ENCODE measurements at places on chromosomes 1 and 21.

DNA sequence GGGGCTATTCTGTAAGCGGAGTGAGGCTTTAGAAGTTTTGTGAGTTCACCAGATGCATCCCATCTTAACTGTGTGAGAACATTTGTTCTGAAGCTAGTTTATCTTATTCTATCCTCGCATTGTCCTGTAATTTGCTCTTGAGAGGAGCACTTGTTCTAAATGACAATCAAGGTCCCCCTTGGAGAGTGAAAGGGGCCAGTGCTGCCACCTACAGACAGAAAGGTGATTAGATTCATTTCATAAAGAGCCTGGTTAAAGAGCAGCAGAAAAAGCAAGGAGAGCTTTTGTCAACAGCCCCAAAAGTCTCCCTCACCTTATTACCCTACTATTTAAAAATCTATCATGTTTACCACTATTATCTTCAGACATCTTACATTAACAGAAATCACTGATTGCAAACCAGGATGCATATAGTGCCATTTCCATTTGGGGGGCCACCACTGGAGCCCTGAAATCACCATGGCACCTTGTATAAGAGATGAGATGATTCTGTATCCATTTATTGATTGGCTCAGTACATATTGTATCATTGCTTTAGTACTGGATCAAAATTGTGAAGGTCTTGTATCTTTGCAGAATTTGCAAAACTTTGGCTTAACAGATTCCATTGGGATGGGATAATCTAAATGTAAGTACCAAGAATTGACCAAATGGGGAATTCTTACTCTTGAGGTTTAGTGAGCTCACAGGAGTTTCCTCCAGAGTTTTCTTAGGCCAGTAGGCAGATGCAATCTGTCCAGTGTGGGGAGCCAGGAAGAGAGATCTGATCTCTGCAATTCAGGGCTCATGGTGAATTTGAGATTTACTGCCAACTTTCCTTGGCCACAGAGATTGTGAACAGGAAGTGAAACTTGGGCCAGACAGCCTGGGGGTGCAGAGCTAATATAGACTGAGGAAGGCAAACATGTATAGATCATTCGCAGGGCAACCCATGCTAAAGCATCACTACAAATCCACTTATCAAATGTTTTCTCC, 64.3 kb upstream of the TRABD2B start:
- DNase-seq, result peak; percentile 22

- DNase-seq, result no peak
Observed at GRCh38 chr1:48717082-48717481, 59.6 kb downstream of the BEND5 start.

DNA sequence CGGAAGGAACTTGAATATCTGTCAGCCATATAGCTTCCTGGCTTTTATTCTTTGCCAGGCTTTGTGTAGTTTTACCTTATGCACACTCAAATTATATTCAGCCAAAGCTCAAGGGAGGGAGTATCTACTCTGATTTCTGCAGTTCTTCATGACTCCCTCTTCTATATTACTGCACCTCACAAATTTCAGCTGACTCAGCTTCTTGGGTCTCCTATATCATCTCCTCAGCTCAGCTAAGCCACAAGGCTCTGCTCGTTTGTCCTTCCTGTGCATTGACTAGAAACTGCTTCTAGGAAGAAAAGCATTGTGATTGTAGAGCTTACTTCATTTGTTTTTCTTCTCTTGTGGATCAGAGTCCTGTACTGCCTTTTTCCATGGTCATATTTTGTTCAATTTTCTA, 37.4 kb downstream of the BTBD8 start:
- DNase-seq, result no peak

GRCh38 chr1:9652379-9653209, 1.1 kb downstream of the PIK3CD start:
- DNase-seq, result no peak

DNA sequence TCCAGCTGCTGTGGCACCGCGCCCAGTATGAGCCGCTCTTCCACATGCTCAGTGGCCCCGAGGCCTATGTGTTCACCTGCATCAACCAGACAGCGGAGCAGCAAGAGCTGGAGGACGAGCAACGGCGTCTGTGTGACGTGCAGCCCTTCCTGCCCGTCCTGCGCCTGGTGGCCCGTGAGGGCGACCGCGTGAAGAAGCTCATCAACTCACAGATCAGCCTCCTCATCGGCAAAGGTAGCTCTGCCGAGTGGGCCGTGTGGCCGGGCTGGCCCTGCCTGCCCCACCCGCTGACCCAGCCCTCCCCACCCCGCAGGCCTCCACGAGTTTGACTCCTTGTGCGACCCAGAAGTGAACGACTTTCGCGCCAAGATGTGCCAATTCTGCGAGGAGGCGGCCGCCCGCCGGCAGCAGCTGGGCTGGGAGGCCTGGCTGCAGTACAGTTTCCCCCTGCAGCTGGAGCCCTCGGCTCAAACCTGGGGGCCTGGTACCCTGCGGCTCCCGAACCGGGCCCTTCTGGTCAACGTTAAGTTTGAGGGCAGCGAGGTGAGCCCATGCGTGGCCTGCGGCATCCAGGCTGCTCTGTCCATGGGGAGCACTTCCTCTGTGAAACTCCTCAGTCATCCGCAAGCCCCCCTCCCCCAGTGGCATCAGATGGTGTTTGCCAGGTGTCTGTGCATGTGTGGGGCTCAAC, 64.2 kb downstream of the PIK3CD start:
- no peak for DNase-seq

- no peak for DNase-seq
Observed at GRCh38 chr1:204988196-204988595, 54.8 kb upstream of the CNTN2 start.

DNA sequence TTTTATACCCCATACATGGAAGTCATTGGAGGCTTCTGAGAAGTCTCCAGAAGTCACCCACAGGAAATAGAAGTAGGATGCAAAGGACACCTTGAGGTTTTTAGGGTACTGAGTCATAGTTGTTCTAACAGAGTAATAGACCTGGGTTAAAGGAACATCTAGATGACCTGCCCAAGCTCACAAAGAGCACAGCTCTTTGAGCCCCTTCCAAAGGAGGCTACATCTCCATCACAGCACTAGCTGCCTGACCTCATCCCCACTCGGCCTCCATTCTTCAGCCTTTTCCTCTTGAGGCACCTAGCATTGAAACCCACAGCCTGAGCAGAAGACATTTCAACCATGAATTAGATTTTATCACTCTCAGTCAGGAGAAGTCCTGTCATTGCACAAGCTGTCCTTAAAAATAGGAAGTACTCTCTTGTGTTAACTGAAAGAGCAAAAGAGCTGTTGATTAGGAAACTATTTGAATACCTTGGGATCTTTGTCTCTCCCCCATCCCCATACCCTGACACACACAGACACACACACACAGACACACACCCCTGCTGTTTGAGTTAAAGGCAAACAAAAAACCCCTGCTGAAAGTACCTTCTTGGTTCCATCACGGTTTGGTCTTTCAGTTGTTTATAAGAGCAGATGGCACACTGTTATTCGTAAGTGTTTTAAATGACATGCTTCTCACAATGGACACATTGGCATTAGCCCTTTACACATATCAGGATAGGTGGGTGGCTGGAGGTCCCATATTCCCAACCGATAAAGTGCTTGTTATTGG, 22.2 kb downstream of the MKNK1 start:
- no peak for DNase-seq

- no peak for DNase-seq
Observed at GRCh38 chr1:11364170-11364569, 91.2 kb downstream of the UBIAD1 start.

Data from nucleus accumbens (tissue), 56 donors.